ENCODE measurements at places on chromosomes 13 and 19.

- DNase-seq, result no peak
Measured at GRCh38 chr13:41268764-41269163, 5.4 kb upstream of the MTRF1 start.

DNA sequence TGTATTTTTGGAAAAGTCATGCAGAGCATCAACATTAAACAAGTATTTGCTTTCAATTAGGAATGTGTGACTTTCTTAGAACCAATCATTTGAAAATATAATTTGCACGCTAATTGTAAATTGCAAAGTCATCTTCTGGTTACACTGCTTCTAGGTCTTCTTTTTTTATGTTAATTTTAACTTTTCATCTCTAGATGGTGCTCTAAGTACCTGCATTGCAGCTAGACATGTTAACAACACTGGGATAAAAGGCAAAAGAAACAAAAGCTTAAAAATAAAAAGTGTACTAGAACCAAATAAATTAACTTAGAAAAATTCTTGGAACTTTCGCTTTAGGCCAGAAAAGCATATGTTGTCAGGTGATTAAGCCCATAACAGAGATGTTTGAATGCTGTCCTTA is 2758.2 kb downstream of the PCDH9 start:
- no peak for DNase-seq

GRCh38 chr19:44725684-44726083 is 22.8 kb upstream of the BCL3 start:
- DNase-seq, result no peak

DNA sequence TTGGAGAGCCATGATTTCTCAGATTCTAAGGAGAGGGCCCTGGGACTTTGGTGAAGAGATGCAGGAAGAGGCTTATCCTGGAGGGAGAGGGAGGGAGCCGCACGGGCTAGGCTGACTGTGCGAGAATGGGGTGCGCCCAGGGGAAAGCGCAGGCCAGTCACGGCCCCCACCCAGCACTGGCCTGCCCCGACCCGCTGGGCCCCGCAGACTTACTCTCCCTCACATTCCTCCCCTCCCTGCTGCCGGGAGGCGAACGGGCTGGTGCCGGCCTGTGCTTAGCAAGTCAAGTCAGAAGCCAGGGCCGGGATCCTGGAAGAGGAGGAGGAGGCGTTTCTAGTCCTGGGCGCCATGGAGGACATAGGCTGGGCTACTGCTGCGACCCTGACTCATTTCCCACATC is 120.0 kb downstream of the CRYL1 start:
- DNase-seq, result no peak

- DNase-seq, result no peak
Measured at GRCh38 chr13:35697186-35697730, 220.8 kb upstream of the MAB21L1 start.

- DNase-seq, result peak; percentile 61
Measured at GRCh38 chr13:48176781-48177180, 56.2 kb upstream of the ITM2B start.
